ENCODE measurements at places on chromosomes 1 and 21.

GRCh38 chr1:20555758-20556120, 3.4 kb downstream of the FAM43B start:
- DNase-seq, result no peak

- no peak for DNase-seq
Observed at GRCh38 chr1:67169496-67169895, 3.2 kb downstream of the IL23R start.

DNA sequence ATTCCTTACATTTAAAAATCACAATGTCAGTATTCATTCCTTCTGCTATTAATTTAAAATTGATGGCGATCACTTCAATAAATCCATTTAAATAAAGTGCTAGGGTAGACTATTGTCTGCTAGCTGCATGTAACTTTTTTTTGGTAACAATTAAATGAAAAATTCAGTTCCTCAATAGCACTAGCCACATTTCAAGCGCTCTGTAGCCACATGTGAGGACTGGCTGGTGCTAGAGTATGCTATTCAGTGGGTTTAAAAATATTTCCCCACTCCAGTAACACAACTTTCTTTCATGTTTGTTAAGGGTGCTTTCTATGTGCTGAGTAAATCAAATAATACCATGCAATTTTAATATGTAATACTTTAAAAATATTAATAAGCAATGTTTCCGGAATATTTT, 108.2 kb downstream of the LTN1 start:
- DNase-seq, result no peak

- no peak for DNase-seq
Observed at GRCh38 chr1:10691740-10692125, 104.7 kb downstream of the CASZ1 start.

DNA sequence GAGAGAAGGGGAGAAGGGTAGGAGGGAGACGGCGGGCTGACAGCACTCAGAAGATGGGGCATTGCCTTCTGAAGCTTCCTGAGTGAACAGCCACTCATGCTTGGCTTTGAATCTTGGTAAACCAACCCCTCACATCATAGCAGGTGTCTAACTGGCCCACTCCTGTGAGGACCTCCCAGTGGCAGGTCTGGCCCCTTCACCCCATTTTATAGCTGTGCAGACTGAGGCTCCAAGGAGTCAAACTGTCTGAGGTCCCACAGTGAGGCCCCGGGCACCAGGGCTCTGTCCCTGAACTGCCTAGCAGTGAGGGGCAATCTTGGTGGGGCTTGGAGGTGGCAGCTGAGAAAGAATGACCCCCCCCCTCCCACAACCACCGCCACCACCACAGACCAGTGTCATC, 41.0 kb downstream of the SDC3 start:
- DNase-seq, result no peak

- peak; percentile 53 for DNase-seq
Observed at GRCh38 chr1:27097484-27097917, 57.4 kb downstream of the SLC9A1 start.

- DNase-seq, result no peak
Observed at GRCh38 chr1:200429221-200429751, 19.4 kb upstream of the ZNF281 start.

- no peak for DNase-seq
Observed at GRCh38 chr21:42151948-42152220, 67.1 kb upstream of the ABCG1 start.

GRCh38 chr1:11413986-11414391, 65.0 kb upstream of the DISP3 start:
- DNase-seq, result no peak

GRCh38 chr1:63674238-63674864, 81.1 kb downstream of the PGM1 start:
- DNase-seq, result no peak

GRCh38 chr1:65395887-65396612, 24.4 kb upstream of the LEPR start:
- DNase-seq, result no peak

GRCh38 chr1:29289493-29289892, 53.2 kb downstream of the PTPRU start:
- no peak for DNase-seq

DNA sequence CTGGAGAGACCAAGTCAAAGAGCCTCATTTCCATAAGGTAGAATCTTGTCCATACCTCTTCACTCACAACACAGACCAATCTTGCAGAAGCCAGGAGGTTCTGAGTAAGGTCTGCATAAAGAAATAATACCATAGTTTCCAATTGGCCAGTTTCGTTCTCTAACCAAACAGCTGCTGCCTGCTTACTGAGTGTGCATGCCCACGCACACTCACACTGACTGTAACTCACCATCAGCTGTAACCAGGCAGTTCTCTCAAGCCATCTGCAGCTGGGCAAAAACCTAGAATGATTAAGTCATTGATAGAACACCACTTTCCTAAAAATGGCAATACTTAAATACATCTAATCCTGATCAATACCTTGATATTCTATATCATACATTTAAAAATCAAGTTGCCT, 106.6 kb upstream of the VAV3 start:
- no peak for DNase-seq

- no peak for DNase-seq
Observed at GRCh38 chr1:173258479-173259264, 51.5 kb upstream of the TNFSF4 start.

DNA sequence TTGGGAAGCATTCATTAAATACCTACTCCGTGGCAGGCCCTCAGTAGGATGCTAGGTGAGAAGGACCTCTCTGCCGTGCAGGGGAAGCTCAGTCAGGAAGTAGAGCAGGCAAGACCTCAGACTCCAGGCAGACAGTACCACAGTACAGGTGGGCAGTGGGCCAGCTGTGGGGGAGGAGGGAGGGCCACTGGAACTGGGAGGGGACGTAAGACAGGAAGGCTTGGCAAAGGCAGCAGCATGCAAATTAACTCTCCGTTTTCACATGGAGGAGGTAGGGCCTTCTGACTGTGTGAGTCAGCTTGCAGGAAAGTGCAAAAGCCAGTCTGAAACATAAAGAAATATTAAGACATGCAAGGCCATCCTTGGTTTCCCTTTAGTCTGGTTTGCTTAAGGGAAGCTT, 157.7 kb downstream of the TRIM33 start:
- DNase-seq, result no peak

GRCh38 chr1:99282536-99282935, 18.2 kb downstream of the PLPPR4 start:
- DNase-seq, result no peak

DNA sequence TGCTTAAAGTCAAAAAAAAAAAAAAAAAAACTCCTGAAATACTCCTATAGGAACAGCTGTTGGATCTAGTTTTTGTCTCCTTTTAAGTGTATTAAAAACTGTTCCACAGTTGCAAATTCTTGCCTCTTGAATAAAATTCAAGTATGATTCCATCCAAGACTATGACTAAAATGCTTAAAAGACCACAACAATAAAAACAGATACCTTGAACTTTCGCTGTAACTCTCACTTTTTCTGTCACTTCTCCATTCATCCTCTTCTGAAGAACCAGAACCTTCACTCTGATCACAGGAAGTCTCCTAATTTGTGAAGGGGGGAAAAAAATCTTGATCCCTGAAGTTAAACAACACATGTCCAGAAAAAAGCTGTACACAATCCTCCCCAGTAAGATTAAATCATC, 55.0 kb upstream of the PSMG1 start:
- DNase-seq, result no peak

- DNase-seq, result no peak
Observed at GRCh38 chr1:1941868-1942752, 23.0 kb upstream of the TMEM52 start.

Data from stimulated activated CD8-positive, alpha-beta memory T cell treated with anti-CD3 and anti-CD28 coated beads, Interleukin-7, amount 100 ng/mL, for 24 hours (primary cell).